Karpas-422 (cell line): ENCODE measurements at places on chromosomes 7 and 10. TPM values are rescaled to one million over a fixed set of nuclear protein-coding genes. Genes with fewer than 3 reads are reported as not detected.

DYDC2 gene
- 0.37 TPM in 1 of 2 replicates, not detected in the other for total RNA-seq

RAPGEF5 gene
- 80.1 and 81.6 TPM in 2 replicates for total RNA-seq

DNA sequence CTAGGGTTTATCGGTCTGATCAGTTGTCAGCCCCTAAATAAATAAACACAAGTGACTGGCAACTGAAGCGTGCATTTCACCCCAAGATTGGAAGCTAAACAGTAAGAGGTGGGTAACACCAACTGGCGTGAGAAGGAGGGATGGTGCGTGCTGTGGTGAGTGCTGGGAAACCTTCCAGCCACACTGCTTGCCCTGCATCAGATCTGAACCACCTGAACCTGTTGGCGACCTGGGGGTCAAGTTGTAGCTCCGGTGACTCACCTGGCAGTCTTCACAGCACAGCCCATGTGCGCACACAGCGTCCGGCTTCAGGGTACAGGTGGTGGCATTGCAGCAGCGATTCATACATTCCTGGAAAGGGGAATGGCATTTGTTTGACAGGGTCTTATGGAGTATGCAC, 170.1 kb downstream of the FANK1 start:
- no peak for DNase-seq
- H3K36me3 ChIP-seq = no peaks in the 10 kb centered on the region
- H3K4me1 ChIP-seq = no peaks in the 10 kb centered on the region

GRCh38 chr7:75946207-75946855, 31.4 kb downstream of the POR start:
- no peaks in the 10 kb centered on the region for H3K4me1 ChIP-seq
- no peaks in the 10 kb centered on the region for H3K36me3 ChIP-seq
- no peak for DNase-seq
- H3K4me3 ChIP-seq = no peak overlapping the region
- H3K27ac ChIP-seq = no peak overlapping the region
- H3K27me3 ChIP-seq = no peaks in the 10 kb centered on the region

DNA sequence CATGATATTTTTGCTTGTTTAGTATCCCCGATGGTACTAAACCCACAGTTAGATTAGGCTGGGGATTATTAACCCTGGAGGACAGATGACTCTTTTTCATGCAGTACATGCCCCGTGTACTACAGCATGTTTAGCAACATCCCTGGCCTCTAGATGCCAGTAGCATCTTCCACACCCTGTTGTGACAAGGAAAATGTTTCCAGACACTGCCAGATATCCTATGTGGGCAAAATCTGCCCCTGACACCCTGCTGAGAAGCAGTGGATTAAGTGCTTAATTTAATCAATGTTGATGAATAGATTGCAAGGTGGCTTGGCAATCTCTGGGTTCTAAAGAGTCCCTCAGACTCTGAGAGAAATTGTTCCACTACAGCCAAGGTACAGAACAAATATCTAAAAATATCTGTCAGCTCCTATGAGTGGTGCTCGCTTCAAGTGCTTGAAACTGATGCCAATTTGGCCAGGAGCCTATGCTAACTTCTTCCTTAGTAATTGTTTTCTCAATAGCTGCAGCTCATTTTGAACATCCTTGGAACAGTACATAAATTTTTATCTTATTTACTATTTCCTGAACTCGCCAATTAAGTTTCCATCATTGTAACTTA, 247.0 kb downstream of the SORCS1 start:
- H3K4me3 ChIP-seq = no peak overlapping the region
- DNase-seq = no peak
- H3K27ac ChIP-seq = no peak overlapping the region
- H3K27me3 ChIP-seq = no peaks in the 10 kb centered on the region
- no peaks in the 10 kb centered on the region for H3K36me3 ChIP-seq

DNA sequence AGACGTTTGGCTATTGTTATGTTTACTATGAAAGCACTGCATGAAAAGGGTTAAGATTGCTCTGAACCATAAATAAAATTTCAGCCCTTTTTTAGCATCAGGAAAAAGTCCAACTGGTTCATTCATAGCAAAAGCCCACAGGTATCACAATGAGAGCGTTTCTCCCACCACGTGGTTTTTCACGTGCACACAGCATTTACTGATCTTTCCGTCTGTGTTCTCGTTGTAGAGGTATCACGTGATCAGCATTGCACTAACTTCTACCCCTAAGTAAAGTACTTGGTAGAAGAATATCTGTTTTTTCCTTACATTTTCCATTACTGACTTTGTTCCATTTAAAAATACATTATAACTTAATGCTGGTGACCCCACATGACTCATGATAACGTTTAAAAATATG, 17.8 kb upstream of the CCDC3 start:
- peaks cover 6% of the 10 kb centered on the region for H3K4me1 ChIP-seq
- H3K27me3 ChIP-seq = peaks cover 4% of the 10 kb centered on the region; the same call in 1 of the 2 replicates
- H3K27ac ChIP-seq = no peak overlapping the region
- H3K36me3 ChIP-seq = peaks cover 9% of the 10 kb centered on the region; the same call in 1 of the 2 replicates

DNA sequence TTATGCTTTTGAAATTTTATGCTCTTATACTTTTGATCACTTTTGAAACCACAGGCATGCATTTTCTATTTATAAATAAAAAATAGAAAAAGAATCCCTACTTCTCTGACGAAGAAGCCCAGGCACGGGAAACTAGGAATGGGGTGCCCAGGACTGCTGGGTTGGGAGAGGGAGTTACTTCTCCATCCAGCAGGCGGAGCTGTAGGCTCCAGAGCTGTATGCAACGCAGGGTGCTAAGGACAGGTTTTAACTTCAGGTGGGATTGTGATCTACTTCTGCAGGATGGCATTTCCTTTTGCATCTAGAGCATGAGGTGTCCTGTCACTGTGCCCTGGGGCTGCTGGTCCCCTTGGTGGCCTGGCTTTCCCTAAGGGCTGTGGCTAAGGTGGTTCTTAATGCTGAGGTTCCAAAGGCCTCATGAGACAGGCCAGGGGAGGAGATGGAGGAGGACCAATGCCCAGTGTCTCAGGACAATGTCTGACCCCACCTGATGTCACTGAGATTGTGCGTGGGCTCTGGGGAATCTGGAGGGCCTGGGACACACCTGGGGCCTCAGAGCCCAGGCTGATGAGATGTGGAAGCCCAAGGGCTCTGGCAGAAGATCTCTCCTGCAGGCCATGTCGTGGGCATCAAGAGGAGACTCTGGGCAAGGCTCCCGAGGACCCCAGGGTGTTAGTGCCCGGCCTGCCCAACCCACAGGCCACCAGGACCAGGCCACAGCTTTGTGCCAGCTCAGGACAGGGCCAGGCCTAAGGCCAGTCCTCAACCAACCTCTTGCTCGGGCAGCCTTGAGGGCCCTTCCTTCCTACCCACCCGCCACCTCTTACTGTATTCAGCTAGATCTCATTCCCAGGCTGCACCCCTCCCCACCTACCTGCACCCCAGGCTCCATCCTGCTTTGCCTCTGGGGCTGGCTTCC, 507 bp downstream of the CCDC201 start:
- peak; percentile 53 for DNase-seq
- no peaks in the 10 kb centered on the region for H3K36me3 ChIP-seq
- no peak overlapping the region for H3K4me3 ChIP-seq
- no peaks in the 10 kb centered on the region for H3K27me3 ChIP-seq
- H3K27ac ChIP-seq = no peak overlapping the region

DNA sequence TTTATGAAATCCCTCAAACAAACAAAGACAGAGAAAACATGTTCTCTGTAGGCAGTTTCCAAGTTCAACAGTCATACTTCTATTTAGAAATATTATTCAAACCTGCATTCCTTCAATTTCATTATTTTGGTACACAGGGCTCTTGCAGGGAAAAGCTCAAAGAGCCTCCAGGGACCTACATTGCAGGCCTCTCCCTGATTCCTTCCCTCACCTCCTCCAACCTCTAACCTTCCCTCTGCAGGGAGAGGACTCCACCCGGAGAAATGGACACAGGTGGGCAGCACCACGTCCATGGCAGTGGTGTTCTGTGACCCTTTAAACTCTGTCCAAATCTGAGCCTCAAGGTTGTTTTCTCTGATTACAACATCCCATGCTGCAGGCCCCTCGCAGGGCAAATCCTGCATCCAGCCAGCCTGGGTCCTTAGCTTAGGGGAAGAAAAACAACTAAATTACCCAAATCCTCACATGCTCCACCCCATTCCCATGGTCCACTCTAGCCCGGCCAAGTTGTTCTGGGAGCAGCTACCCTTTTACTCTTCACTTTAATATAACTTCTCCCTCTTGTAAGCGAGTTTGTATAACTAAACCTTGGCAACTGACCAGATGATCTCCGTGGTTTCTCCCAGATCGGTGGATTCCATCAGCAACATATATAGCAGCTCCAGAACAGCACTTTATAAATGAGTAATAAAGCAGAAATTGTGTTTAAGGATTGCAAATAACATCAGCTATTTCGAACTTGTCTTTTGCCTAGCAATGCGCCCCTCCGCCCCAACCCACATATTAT, 129.8 kb downstream of the CUBN start:
- DNase-seq = no peak
- H3K4me1 ChIP-seq = no peaks in the 10 kb centered on the region
- 0 out of 2 replicates have a peak, but pooled peaks cover 3% of the 10 kb centered on the region for H3K27me3 ChIP-seq
- no peak overlapping the region for H3K4me3 ChIP-seq
- no peaks in the 10 kb centered on the region for H3K36me3 ChIP-seq
- H3K27ac ChIP-seq = no peak overlapping the region

GRCh38 chr7:66700633-66701131, 39.9 kb upstream of the RABGEF1 start:
- no peak overlapping the region for H3K27ac ChIP-seq
- H3K4me3 ChIP-seq = no peak overlapping the region
- H3K4me1 ChIP-seq = 0 out of 2 replicates have a peak, but pooled peaks cover 3% of the 10 kb centered on the region
- no peak for DNase-seq
- no peaks in the 10 kb centered on the region for H3K27me3 ChIP-seq
- peaks cover 8% of the 10 kb centered on the region for H3K36me3 ChIP-seq
